ENCODE measurements at places on chromosomes 6 and 20.

- DNase-seq = no peak
These were observed 28.2 kb downstream of the SLC12A5 start for GRCh38 chr20:46056970-46057855.

DNA sequence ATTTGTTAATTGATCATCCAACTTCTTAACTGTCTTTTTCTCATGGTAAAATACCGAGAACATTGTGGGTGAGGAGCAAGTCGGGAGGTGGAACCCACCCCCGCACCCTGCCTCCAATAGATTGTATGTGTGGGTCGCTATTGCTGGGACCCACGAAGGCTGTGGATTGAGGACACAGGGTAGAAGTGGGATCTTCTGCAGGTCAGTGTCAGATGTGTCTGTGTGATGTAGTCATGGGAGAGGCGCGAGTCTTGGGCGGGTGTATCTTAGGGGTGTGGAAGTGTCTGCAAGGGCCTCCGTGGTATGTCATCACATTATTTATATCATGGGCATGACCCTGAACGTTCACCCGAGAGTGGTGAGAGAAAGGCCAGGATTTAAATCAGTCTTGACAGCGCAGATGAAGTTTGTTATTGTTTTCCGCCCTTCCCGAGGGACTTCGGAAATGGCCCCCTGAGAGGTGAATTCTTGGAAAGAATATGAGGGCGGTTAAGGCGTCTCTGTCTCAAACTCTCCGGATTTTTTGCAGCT, 472 bp upstream of the PAQR8 start:
- DNase-seq = no peak

DNA sequence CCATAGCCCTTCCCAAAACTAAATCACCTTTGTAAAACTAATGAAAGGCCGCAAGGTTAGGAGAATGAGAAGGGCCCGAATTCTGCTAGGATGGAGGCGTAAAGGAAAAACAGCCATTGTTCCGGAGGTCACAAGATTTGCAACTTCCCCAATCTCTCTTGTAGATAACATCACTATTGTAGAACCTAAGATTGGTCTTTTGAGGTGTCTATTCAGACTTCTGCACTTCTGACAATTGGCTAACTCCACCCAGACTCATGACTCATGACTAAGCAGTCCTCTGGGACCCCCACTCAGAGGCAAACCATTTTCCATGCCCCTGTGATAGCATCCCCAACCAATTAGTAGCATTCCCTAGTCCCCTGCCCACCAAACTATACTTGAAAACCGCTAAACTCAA, 210.5 kb upstream of the SHLD1 start:
- DNase-seq = no peak

DNA sequence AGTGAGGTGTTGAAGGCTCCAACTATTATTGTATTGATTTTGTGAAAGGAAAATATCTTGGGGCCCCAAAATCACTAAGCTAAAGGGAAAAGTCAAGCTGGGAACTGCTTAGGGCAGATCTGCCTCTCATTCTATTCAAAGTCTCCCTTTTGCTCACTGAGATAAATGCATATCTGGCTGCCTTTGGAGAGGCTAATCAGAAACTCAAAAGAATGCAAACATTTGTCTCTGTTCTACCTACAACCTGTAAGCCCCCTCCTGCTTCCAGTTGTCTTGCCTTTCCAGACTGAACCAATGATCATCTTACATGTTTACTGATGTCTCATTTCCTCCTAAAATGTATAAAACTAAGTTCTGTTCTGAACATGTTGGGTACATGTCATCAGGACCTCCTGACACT, 125.9 kb downstream of the HTR1B start:
- DNase-seq = no peak

DNA sequence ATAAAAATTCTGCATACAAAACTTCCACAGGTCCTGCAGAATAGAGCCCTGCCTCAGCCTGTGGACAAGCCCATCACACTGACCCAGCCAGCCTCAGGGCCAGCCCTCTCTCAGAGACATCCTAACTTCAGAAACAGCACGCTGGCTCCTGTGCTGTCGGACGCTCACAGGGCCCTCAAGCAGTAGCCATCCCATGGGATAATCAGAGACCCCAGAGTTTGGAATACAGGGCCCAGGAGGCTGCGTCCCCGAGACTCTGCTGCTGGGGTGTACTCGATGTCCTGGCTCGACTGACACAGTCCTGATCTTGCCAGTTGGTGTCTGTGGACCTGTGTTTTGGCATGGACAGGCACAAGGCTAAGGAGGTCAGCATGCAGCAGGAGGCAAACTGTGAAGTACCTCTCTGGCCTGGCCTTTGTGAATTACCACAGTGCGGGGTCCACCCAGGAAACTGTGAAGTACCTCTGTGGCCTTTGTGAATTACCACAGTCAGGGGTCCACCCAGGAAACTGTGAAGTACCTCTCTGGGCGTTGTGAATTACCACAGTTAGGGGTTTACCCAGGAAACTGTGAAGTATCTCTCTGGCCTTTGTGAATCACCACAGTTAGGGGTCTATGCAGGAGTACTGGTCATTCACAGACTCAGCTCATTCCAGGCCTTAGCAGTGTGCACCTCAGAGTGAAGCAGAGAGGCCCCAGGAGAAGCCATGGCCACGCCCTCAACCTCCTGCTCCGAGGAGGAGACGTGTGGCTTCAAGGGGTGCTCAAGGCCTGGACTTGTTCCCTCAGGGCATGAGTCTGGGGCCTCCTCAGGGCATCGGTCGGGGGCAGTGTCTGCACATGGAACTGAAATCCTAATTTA, 212.4 kb downstream of the SYNDIG1 start:
- no peak for DNase-seq

- DNase-seq = no peak
These were observed 83.8 kb downstream of the GCLC start for GRCh38 chr6:53461041-53461656.

- DNase-seq = no peak
These were observed 2.3 kb downstream of the SLC2A4RG start for GRCh38 chr20:63741676-63742380.

- no peak for DNase-seq
These were observed 577.0 kb downstream of the CDH26 start for GRCh38 chr20:60535211-60535610.

DNA sequence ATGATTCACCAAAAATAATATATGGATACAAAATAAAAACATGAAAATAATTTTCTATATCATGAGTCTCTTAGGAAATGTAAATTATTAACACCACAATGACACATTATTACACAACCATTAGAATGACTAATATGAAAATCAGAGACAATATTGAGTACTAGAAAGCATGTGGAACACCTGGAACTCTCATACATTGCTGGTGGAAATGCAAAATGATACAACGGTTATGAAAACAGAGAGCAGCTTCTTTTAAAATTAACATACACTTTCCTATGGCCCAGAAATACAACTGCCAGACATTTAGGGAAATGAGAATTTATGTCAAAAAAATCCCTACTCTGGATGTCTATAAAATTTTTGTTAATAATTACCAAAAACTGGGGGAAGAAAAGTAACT, 853.3 kb upstream of the MAN1A1 start:
- DNase-seq = no peak

GRCh38 chr6:151147118-151147832, 92.5 kb upstream of the AKAP12 start:
- DNase-seq = no peak

DNA sequence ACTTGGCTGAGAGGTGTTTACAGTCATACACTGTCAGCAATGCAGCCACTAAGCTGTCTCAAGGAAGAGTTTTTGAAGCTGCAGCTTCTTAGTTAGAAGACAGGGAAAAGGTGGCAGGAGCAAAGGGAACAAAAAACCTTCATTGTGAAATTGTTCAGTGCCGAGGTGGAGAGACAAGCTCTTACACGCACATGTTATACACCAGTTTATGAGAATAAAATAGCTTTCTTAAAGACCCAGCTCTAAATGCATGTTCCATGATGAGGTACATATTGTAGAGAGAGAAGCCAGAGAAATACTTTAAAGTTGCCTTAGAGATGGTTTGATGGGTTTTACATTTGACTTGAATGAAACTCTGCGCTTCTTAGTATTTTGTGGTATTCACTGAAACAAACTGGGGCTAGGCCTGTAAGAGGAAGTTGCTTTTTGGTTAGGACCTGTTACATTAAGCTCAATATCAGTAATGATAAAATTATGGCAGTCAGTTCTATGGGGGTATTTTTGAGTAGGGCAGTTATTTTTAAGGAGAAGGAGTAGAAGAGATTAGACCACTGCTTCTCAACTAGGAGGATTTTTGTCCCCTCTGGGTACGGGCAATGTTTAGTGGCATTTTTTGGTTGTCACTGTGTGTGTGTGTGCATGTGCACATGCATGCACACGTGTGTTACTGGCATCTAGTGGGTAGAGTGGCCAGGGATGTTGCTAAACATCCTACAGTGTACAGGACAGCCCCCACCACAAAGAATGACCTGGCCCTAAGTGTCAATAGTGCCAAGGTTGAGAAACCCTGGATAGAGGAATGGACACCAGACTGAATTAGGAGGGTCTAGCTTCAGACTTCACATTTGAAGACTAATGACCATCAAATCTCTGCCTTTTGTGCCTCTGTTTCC, 9.8 kb downstream of the NEDD9 start:
- DNase-seq = no peak

DNA sequence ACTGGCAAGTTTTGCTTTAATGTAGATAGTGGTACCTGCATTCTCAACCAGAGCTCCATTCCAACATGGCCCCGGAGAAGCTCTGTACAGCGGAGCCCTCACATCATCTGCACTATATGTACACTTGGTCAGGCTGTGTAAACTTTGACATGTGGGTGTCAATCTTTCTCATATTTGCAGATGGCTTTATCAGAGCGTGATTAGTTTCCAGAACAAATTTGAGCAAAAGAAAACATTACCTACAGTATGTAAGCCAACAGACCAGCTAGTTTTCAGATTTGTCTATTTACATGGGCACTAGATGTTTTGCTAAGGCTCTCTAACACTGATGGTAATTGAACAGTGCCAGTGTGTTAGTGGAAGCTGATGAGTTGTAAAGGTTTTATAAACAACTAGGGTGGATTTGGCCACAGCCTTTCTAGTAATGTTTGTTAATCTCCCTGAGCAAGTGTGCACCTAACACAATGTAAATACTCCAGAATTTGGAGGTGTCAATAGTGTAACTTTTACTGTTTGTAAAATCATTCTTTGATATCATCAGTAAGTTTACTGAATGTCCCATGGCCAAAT, 131.8 kb downstream of the FOXA2 start:
- DNase-seq = no peak
